ENCODE measurements at places on chromosomes 1 and 21. TPM values are rescaled to one million over a fixed set of nuclear protein-coding genes. Genes with fewer than 3 reads are reported as not detected.

DNA sequence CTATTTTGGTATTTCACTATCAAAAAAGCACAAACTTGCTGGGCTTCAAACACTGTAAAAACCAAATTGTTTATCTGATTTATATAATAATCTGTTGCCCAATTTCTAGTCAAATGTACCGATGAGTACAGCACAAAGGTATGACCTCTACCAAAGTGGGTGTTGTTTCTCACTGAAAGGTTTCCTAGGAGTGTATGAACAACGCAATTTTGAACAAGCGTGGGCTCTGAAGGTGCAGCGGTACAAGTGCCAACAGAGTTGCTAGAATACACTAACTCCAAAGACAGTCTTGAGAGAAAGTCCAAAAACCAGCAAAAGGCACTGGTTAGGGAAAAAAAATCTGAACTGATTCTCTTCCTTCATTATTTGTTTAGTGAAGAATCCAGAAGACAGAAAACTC is 130.4 kb downstream of the ATP1B1 start:
- no peak for DNase-seq

Gene CCDC17
- polyA plus RNA-seq, result 1.8 TPM

GRCh38 chr1:154869351-154870114 is 548 bp downstream of the KCNN3 start:
- DNase-seq, result peak; percentile 64

DNA sequence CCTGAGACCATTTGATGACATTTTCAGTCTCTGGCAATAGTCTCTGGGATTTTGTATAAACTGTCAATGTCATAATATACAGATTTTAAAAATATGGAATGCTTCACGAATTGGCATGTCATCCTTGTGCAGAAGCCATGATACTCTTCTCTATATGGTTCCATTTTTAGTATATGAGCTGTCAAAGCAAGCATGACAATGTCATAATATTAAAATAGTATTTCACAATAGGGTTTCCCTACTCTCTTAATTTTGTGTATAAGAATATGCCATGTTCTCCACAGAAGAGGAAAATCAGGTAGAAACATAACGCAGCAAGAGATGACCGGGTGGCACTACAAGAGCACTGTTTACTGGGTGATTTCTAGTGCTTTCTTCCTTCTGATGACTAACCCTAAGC is 8.3 kb upstream of the DIPK1A start:
- DNase-seq, result no peak

Gene ZNF697
- polyA plus RNA-seq, result 10.8 TPM

DNA sequence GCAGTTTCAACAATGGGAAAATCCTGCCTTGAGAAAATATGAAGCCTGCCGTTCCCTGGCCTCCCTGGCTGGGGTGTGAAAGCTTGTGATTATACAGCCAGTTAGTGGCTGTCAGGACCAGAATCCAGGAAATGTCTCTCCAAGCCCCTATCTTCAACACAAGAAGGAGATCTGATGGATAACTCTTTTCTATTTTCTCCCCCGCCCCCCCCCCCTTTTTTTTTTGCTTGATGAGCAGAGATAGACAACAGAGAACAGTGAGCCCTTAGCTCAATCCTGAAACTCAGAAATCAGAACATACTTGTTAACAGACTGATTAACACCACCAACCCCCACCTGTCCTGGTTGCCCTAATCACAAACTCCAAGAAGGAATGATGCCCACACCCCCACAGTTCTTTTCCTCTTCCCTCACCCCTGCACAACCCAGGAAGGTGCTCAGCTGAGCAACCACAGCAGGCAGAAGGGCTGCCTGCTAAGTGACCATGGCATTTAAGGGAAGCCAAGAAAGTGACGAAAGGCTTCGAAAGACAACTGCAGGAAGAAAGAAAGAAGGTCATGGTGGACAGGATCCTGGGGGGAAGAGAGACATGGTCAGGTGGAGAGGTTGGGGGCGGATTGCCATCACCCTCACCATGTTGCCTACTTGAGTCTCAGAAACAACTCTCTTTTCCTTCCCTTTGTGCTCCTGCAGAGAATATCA is 12.3 kb upstream of the DENND2D start:
- no peak for DNase-seq

- DNase-seq, result no peak
Measured at GRCh38 chr1:227928811-227929375, 18.8 kb downstream of the WNT9A start.

DNA sequence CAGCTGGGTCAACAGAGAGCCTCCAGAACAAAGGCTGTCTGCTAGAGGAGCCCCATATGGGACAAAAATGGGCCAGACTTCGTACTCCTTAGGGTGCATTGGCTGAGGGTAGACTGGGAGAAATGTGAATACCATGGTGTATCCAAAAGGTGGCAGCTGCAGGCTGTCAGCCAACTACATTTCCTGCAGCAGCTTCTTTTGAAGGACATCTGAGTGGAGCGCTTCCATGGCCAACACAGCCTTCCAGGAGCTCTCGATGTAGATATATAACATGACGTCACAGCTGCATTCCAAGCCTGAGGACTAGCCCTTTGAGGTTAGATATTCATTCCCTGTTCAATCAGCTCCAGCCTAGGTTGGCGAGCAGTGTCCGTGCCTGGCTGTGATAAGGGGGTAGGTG is 107.7 kb downstream of the MAB21L3 start:
- DNase-seq, result no peak

- DNase-seq, result no peak
Measured at GRCh38 chr1:41465741-41466140, 18.7 kb downstream of the EDN2 start.

Measured in hindlimb muscle (tissue), 1 donor.